Dorsolateral prefrontal cortex (tissue), 122 donors: ENCODE measurements at places on chromosomes 13 and 19. TPM values are rescaled to one million over a fixed set of nuclear protein-coding genes. Genes with fewer than 3 reads are reported as not detected.

The EXOC3L2 gene
- not detected for total RNA-seq

The KLF2 gene
- 34.6 TPM for total RNA-seq

The GTPBP3 gene
- 29.7 TPM for total RNA-seq

The SLITRK5 gene
- total RNA-seq: 21.5 TPM

The PEG3 gene
- total RNA-seq: 139 TPM

The LENG9 gene
- 4.1 TPM for total RNA-seq

The NLRP11 gene
- not detected for total RNA-seq

The PSG11 gene
- not detected for total RNA-seq

The TTC9B gene
- 78.7 TPM for total RNA-seq

The RTBDN gene
- total RNA-seq: 11.3 TPM

The CAMSAP3 gene
- 33.5 TPM for total RNA-seq

The PODNL1 gene
- total RNA-seq: 9.2 TPM

The ZNF556 gene
- 0.42 TPM for total RNA-seq

The REX1BD gene
- 110 TPM for total RNA-seq

The JUNB gene
- total RNA-seq: 130 TPM

The SPTBN4 gene
- 114 TPM for total RNA-seq

The KIR3DL2 gene
- not detected for total RNA-seq

The SLC17A7 gene
- 338 TPM for total RNA-seq

The METTL21C gene
- 6.5 TPM for total RNA-seq

The NLRP4 gene
- not detected for total RNA-seq

The PEAK3 gene
- total RNA-seq: 1.4 TPM

The TPGS1 gene
- 22.4 TPM for total RNA-seq

The GPR12 gene
- 16.8 TPM for total RNA-seq

The CPB2 gene
- total RNA-seq: not detected

The ZNF567 gene
- total RNA-seq: 8.5 TPM

The WDR62 gene
- 1.7 TPM for total RNA-seq

The ZNF506 gene
- 32.0 TPM for total RNA-seq

The GARIN5B gene
- not detected for total RNA-seq

The GAS6 gene
- total RNA-seq: 59.9 TPM

The ZNF541 gene
- total RNA-seq: 1.6 TPM

The ZNF470 gene
- 24.8 TPM for total RNA-seq

The LAIR1 gene
- 10.0 TPM for total RNA-seq

The EDDM13 gene
- not detected for total RNA-seq

The OR7C1 gene
- 0.76 TPM for total RNA-seq

The PLIN4 gene
- 4.9 TPM for total RNA-seq

The FXYD5 gene
- total RNA-seq: 8.6 TPM

The STOML3 gene
- total RNA-seq: not detected

The PINLYP gene
- total RNA-seq: 5.8 TPM

The ZNF155 gene
- 10.9 TPM for total RNA-seq

The PHLDB3 gene
- total RNA-seq: 12.6 TPM

The TMEM59L gene
- 355 TPM for total RNA-seq
